EH (cell line): ENCODE measurements at places on chromosomes 3 and 15.

DNA sequence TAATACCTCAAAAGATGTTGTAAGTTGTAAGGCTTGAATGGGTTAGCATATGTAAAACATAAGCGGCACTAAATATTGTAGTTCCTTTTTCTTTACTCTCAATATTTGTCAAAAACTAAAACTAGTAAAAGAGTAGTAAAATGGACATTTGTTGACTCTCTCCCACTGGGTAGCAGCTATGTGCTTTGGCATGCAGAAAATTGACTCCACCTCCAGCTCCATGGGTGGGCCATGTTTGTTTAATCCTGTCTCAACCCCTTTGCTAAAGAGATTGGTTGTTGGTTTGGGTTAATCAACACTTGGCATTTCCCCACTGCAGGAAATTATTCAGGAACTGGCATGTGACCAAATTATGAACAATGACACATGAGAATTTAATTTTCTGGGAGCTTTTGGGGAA is 114.8 kb downstream of the EOMES start:
- peak; percentile 66 for DNase-seq

GRCh38 chr3:107817076-107817475 is 273.8 kb downstream of the CD47 start:
- DNase-seq, result no peak

DNA sequence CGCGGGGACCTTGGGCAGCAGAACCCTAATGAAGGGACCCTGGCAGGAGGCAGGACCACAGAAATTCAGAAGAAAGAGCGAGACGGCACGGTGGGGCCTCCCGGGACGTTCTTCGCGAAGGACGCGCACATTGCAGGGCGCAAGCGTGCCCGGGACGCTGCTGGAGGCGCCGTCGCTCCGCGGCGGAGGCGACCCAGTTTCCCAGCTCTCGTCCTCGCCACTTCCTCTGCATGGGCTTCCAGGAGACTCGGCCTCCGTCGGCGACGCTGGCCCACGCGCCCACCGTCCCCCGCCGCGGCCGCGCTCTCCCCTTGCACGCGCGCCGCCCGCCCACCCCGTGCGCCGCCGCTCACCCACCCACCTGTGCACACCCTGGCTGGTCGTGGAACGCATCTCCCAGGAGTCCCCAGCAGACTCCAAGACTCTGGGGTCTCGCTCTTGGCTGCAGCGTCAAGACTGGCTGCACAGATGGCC is 31.8 kb upstream of the SMAD3 start:
- no peak for DNase-seq

DNA sequence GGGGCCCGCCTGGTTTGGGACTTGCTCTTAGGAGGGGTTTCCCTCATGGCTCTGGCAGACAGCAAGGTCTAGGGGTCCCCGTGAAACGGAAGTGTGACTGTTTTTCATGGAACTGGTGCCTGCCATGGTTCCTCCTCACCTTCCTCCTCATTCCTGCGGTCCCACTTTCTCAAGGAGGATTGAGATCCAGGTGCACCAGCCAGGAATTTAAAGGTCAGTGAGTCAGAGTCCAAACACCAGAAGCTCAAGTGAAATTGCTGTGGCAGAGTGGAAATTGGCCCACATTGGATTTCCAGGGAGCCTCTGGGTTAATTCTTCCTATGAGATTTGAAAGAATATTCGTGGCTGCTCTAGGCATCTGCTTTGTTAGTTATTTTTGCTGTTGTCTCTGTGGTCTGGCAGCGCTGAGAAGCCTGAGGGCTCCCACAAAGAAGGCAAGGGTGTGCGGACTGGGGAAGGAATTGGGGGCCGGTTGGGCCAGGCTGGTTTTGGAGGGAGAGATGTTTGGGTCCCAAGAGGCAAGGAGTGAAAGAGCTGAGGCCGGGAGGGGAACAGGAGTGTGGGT is 60.4 kb upstream of the TNFAIP8L3 start:
- DNase-seq, result no peak
